Spinal cord (tissue), 10 donors: ENCODE measurements at places on chromosomes 4 and X.

DNA sequence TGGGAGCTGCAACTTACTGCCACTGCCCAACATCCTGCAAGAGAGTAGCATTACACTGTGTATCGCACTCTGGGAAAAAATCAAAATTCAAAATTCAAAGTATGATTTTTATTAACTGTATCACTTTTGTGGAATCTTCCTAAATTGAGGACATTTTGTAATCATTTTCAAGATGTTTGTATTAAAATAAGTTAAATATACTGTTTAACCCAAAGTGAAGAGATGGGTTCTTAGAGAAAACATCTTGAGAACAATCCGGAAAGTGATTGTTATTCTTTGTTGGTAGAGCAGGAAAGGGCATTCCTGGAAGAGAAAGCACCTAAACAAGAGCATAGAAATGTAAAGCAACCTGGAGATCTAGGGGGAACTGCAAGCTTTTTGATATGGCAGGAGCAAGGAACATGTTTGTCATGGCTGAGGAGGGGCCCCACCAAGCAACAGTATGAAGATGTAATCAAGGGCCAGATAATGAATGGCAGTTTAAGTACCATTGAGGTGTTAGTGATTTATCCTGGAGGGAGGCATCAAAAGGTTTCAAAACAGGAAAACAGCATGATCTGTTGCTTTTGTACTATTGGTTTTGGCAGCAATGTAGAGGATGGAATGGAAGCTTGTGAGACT lies 14.1 kb upstream of the SEC24D start:
- no peak for DNase-seq

DNA sequence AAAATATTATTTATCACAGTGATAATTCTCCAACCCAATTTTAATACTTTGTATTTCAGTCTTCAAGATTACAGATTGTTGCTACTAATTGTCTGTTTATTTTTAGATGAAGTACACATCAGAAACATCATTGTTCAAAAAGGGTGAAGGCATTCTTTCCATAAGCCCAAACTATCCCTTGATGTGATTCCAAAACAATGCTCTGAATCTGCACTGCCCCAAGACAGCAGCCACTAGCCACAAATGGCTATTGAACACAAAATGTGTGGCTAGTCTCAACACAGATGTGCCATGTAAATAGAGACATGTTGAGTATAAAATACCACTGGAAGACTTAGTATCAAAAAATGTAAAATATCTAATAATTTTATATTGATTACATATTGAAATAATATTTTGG lies 150.7 kb upstream of the MAB21L2 start:
- no peak for DNase-seq

GRCh38 chrX:843306-843705 lies 212.7 kb downstream of the SHOX start:
- DNase-seq = no peak

DNA sequence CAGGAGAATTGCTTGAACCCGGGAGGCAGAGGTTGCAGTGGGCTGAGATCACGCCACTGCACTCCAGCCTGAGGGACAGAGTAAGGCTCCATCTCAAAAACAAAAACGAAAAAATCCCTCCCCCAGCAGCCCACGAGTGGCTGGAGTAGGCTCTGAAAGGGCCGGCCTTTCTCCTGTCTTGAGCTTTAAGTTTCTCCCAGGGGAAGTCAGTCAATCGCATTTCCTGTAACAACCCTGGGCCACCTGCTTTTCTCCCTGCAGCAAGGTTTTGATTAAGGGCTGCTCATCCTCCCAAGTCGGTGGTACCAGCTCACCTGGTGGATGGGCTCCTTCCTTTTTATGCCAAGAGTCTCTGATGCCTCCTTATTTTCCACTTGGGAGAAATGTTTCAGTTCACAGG lies 2.0 kb upstream of the NYX start:
- DNase-seq = no peak
